ENCODE measurements at places on chromosomes 1 and 21. TPM values are rescaled to one million over a fixed set of nuclear protein-coding genes. Genes with fewer than 3 reads are reported as not detected.

CFAP107 gene
- not detected for total RNA-seq

FABP3 gene
- total RNA-seq: 2.7 TPM

GPR153 gene
- total RNA-seq: 2.1 TPM

RHD gene
- under 0.01 TPM for total RNA-seq

DR1 gene
- 37.5 TPM for total RNA-seq

PDIK1L gene
- 4.2 TPM for total RNA-seq

PRAMEF11 gene
- not detected for total RNA-seq

PTPRC gene
- total RNA-seq: 0.58 TPM

CYYR1 gene
- under 0.01 TPM for total RNA-seq

OR2L13 gene
- under 0.01 TPM for total RNA-seq

Measured in regular cardiac myocyte (primary cell).